ENCODE measurements at places on chromosomes 11 and 22. TPM values are rescaled to one million over a fixed set of nuclear protein-coding genes. Genes with fewer than 3 reads are reported as not detected.

THRSP gene
- not detected for total RNA-seq

E2F8 gene
- 0.20 TPM for total RNA-seq

KRTAP5-10 gene
- total RNA-seq: not detected

CATSPER1 gene
- total RNA-seq: not detected

P2RX6 gene
- total RNA-seq: not detected

MOV10L1 gene
- 22.7 TPM for total RNA-seq

IGSF9B gene
- not detected for total RNA-seq

PNPLA3 gene
- total RNA-seq: 0.60 TPM

AMOTL1 gene
- total RNA-seq: 29.8 TPM

IFITM10 gene
- total RNA-seq: 0.44 TPM

OR52A1 gene
- total RNA-seq: not detected

MICAL3 gene
- total RNA-seq: 29.0 TPM

Data from lung microvascular endothelial cell (primary cell).